ENCODE measurements at places on chromosomes 13 and 19.

- DNase-seq, result no peak
These were observed 8.5 kb upstream of the SOX1 start for GRCh38 chr13:112058519-112058873.

DNA sequence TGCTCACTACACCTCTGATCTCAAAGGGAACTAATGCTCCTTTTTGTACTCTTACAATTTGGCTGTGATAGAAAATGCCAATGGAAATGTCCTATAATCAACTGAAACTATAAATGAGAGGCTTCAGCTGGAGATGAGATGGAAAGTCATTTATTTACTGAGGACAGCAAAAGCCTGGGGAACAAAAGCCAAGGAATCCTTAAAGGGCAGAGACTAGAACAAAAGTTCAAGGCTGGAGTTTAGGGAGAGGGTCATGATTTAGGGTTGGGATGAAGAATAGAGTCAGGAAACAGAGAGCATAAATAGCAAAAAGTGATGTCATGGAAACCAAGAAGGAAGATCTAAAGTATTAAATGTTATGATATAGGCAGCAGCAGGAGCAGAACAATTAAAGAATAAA is 401.1 kb downstream of the FGF14 start:
- DNase-seq, result no peak

- DNase-seq, result no peak
These were observed 607.4 kb downstream of the EFNB2 start for GRCh38 chr13:105928048-105928447.

DNA sequence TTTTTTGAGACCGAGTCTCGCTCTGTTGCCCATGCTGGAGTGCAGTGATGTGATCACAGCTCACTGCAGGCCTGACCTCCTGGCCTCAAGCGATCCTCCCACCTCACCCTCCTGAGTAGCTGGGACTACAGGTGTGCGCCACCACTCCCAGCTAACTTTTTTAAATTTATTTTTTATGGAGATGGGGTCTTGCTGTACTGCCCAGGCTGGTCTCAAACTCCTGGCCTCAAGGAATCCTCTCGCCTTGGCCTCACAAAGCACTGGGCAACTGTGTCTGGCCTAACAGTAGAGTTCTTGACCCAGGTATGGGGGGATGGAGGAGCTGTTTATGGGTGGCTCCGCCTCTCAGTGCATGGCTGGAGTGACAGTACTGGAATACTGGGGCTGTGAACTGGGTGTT is 59.6 kb downstream of the SMARCA4 start:
- no peak for DNase-seq

- no peak for DNase-seq
These were observed 59.6 kb downstream of the CDADC1 start for GRCh38 chr13:49307365-49307764.

GRCh38 chr19:51530616-51531015 is 854 bp downstream of the SIGLEC6 start:
- DNase-seq, result no peak

DNA sequence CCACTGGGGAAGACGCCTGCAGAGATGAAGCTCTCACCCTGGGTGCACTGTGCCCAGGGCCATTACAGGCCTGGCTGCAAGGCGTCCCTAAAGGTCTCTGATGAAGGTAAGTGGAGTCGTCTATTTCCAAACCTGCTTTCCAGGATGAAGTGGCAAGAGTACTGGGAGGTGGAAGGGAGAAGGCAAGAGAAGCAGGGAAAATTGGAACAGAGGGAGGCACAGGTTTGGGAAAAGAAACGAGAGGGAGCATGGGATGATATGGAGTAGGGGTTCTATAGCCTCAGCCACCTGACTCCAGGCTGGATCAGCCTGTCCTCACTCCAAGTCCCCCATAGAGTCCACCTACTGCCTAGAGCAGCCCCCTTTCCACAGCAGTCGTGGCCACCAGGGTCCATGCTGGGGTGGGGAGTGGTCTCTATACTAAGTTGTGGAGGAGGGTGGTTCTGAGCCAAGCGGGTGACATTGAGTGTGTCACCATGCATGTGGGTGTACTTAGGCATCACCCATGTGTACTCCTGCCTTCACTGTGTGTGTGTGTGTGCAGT is at the start of gene OR10H5:
Gene OR10H5 (plus strand): TSS at position 51 of the 545 bp plus-strand sequence. CDS start 6,388 bp downstream, outside the sequence.
- DNase-seq, result no peak

DNA sequence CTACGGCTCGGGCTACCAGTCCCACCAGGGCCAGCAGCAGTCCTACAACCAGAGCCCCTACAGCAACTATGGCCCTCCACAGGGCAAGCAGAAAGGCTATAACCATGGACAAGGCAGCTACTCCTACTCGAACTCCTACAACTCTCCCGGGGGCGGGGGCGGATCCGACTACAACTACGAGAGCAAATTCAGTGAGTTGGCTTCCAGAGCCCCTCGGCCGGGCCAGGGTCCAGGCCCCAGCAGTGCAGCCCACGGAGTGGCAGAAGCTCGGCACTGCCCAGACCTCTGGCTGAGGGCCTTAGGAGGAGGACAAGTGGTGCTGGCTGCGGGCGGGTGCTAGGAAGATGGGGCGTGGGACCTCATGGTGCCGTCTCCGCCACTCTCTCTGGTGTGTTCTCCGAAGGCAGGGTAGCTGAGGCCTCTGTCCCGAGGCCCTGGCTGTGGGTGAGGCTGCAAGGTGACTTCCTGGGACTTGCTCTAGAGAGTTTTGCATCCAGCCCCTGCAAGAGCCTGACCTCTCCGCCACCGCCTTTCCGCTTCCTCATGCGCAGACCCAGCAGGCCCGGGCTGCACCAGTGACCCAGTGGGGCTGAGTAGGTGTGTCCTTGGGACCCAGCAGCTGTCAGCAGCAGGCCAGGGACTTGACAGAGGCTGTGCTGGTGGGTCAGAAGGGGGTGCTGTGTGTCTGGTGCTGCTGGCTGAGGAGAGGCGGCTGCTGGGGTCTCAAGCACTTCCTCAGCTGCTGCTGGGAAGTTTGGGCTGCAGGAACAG is 13.5 kb upstream of the QTRT1 start:
- DNase-seq, result no peak
